T-helper 22 cell (primary cell): ENCODE measurements at places on chromosomes 11 and 22.

GRCh38 chr11:122491509-122491908, 164.0 kb upstream of the UBASH3B start:
- DNase-seq: no peak

DNA sequence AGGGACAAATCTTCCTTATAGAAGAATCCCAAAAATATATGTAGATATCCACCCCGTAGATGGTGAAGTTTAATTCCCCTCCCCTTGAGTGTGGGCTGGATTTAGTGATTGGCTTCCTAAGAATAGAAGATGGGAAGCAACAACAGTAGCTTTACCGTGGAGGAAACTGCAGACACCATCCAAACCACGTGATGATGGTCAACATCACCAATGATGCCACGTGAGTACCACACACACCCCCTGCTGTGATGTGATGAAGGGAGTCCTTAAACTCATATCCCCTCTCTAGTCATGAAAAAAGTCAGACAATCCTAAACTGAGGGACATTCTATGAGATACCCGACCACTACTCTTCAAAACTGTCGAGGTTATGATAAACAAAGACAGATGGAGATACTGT, 76.4 kb upstream of the SLC22A12 start:
- no peak for DNase-seq

DNA sequence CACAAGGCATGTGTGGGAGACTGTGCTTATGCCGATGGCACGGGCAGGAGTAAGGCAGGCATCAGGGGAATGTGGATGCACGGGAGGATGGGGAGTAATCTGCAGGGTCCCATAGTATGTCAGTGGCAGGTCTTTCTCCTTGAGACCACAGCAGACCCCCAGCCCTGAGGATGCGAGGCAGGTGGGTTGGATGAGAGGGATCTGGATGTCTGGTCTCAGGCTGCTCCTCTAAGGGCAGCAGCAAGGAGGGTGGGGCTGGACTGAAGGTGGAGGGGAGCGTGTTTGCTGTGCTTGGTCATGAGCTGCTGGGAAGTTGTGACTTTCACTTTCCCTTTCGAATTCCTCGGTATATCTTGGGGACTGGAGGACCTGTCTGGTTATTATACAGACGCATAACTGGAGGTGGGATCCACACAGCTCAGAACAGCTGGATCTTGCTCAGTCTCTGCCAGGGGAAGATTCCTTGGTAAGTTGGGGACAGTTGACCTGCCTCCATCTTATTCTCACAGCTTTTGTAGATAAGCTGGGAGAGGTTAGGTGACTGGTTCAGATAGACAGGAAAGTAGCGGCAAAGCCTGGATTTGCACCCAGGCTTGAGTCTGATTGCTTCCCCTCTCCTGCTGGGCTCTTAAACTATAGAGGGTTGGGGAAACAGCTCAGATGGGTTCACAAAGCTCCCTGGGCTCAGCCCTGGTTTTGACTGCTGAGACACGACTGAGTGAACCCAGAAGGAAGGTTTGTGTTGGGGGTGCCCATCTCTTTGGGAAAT, at the start of gene APOL1:
APOL1 (plus strand) TSS at position 380 of the 769 bp plus-strand sequence. CDS start 1,823 bp downstream, outside the sequence.
- no peak for DNase-seq

- DNase-seq: no peak
Observed at GRCh38 chr11:36016263-36016662, 72.4 kb downstream of the LDLRAD3 start.

DNA sequence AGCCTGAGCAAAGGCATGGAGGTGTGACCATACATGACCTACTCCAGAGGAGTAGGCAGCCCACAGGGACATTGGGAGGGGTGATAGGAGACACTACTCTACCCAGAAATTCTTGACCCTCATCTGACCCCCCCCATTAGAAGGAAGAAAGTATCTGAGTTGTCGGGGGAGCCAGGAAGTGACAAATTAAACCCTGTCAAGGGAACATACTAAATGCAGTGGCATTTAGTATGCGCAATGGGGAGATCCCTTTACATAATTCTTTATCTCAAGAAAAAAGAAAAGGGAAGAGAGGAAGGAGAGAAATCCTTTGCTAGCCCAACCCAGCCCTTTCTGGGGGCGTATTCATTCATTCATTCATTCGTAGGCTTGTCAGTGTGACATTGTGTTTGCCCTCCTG, 58.8 kb downstream of the NAV2 start:
- DNase-seq: no peak

DNA sequence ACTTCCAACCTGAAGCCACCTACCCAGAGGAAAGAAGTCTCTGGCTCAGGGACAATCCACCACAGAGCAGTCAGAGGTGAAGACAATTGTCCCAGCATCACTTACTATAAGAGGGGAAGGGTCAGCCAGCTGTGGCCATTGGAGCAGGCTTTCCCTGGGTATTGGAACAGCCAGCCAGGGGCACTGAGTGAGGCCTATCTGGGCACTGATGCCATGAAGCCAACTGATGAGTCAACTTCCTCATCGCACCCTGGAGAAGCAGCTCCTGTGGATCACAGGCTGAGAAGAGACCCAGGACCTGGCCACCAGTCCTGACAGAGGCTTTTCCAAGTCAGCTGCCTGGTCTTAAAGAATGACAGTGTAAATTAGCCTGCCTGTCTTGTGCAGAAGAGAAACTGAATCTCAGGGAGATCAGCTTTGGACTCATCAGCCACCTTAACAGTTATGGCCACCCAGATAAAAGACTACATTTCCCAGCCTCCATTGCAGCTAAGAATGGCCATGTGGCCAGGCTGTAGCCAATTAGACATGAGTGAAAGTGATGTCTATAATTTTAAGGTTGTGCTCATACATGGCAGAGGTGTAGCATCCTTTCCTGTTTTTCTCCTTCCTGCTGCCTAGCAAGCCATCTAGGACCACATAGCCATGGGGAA, 19.0 kb downstream of the CHST1 start:
- no peak for DNase-seq

GRCh38 chr11:67699521-67699920, 25.1 kb upstream of the ALDH3B2 start:
- DNase-seq: no peak

- DNase-seq: no peak
Observed at GRCh38 chr11:122177238-122177637, 61.2 kb upstream of the BLID start.

GRCh38 chr11:31814176-31814868, 3.2 kb upstream of the PAX6 start:
- DNase-seq: no peak

DNA sequence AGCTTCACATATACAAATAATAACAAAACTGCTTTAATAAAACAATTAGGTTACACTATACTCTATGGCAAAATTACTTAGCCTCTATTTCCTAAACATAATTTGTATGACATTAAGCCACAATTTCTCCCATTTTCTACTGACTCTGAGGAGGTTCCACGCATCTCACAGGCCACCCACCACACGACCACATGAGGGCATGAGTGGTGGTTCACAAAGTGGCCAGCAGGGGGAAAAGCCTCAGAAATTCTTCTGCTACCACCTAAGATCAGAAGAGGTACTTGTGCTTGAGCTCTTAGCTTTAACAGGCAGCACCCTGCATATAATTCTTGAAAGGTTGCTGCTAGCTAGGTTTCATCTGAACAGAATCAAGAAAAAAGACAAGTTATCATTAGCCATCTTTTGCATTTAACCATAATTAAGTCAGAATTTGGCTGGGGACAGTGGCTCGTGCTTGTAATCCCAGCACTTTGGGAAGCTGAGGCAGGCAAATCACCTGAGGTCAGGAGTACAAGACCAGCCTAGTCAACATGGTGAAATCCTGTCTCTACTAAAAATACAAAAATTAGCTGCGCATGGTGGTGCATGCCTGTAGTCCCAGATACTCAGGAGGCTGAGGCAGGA, 7.7 kb downstream of the LPXN start:
- peak; percentile 53 for DNase-seq

DNA sequence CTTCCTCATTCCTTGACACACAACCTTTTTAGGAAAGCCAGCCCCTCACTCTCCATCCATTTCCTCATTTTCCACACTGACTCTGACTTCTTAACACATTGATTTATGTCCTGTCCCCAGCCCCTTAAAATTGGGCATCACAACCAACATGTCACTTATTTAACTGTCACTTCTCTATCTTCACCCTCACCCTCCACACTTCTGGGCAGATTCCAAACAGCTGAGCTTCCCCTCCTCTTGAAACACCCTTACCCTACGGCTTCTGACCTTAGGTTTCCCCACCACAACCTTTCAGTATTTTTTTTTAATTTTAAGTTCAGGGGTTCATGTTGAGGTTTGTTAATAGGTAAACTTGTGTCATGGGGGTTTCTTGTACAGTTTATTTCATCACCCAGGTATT, 696.3 kb downstream of the DLG2 start:
- DNase-seq: no peak

GRCh38 chr22:29727131-29727523, 7.3 kb downstream of the CABP7 start:
- no peak for DNase-seq

- no peak for DNase-seq
Observed at GRCh38 chr11:32840587-32840986, 10.9 kb downstream of the PRRG4 start.

DNA sequence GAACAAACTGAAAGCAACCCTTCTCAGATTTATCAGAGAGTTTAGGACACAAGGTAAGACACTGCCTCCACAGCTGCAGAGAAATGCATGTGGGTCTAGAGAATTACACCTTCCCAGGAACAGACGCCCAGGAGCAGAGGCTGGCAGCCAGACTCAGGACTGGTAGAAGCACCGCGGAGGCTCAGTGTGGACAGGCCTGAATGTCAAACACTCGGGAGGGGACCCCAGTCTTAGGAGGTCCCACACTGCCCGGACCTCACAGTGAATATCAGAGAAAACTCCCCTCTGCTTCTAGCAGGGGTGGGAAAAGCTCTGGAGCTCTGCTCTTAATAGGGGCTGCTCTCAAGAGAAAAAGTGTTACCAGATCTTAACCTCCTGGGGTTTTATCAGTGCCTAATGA, 952.7 kb downstream of the BRD1 start:
- DNase-seq: no peak

DNA sequence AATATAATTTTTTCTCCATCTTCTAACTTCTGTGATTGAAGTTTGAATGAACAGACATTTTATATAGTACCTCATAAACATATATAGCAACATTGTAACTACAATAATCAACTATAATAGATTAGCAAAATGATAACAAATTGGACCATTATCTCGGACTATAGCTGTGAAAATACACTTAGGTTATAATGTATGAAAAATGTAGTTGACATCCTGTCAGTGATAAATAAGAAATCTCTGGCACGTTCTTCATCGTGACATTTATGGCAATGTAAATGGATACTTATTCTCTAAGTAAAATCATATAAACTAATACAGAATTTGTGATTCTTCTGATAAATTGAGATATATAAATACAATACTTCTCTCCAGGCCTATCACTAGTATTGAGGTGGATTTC, 333.3 kb downstream of the GUCY1A2 start:
- DNase-seq: no peak

- no peak for DNase-seq
Observed at GRCh38 chr22:39132281-39132680, 20.2 kb downstream of the CBX7 start.

DNA sequence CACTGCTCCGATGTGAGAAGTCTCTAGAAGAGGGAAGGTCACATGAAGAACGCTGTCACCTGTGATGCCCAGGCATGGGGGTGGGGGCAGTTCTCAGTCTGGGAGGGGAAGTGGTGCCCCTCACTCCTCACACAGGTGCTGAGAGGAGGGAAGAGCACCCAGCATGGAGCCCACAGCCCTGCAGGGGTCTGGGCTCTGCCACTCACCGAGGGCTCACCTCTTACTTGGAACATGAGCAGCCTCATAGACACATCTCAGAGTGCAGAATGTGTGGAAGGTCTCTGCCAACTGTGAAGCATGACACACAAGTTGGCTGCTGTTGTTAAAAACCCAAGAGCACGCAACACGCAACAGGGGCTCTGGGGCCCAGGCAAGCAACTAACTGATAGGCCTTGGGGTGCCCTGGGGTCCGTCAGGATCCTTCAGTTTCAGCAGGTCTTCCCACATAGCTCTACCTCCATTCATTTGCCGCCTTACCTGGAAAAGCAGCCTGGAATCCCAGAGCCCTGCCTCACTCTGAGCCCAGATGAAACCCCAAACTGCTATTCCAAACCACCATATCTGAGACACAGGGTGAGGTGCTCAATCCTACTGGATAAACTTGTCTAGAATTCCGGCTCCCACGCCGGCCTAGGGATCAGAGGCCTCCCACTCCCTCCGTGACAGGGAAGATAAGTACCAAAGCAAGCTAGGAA, 17.5 kb upstream of the TMPRSS4 start:
- DNase-seq: no peak

DNA sequence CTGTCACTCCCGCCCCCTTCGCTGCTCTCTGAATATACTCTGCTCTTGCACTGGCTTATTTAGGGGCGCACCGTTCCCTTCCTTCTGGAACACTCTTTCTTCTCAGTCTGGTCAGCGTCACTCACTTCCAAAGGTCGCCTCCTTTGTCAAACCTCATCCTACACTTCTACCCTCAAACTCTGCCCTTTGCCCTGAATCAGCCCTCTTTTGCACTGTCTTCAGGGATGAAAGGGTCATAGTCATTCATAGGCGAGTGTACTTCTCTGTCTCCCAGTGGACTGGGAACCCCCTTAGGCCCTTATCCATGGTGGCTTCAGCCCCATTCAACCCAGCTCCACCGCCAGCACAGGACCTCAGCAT, 15.4 kb downstream of the MOGAT2 start:
- DNase-seq: no peak

DNA sequence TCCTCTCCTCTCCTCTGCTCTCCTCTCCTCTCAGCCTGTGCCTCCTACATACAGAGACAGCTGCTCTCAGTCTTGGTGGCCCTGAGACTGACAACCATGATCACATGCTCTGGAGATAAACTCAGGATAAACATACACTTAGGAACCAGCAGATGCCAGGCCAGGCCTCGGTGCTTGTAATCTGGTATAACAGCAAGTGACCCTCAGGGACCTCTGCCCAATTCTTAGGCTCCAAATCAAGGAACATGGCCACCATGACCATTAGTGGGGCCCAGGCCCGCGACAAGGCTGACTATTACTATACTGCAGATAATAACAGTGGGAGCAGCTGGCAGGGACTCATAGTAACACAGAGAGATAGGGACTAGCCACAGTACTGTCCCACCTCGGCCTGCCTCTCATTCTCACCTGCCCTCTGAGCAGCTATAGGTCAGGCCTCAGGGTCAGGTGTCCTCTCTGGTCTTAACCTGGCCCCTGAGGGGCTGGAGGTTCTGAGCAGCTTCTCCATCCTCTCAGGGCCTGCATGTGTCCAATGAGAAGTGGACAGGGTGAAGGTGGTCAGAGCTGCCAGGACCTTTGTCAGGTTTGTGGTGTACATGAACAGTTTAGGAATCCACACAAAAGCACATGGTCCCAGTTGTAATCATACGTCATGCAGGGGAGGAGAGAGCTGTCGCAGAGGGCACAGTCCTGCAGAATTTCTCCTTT, 106.1 kb downstream of the GGTLC2 start:
- DNase-seq: no peak

DNA sequence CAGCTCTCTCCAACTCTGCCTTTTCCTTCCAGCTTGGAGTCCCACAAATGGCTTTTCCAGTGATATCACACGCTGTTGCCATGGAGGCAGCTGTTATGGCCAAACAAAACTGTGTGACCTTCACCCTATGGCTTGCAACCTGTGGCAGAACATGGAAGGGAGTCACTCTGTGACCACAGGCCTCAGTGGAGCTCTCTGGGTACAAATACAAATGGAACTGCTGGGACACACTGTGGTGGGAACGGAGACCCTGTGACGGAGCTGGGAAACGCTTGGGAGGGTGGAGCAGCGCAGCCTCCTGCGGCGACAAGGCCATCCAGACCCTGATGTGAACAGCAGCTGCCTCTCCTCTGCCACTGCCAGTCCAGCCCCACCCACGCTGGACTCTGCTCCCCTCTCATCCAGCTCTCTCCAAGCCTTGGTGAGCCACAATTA, 162.5 kb downstream of the ETS1 start:
- DNase-seq: no peak

GRCh38 chr11:132987936-132988335, 544.4 kb downstream of the OPCML start:
- no peak for DNase-seq
